Gastroesophageal sphincter (tissue), 4 donors: ENCODE measurements at places on chromosomes 6 and 20. TPM values are rescaled to one million over a fixed set of nuclear protein-coding genes. Genes with fewer than 3 reads are reported as not detected.

- no peak for ATAC-seq
Measured at GRCh38 chr6:82208913-82209312, 38.6 kb downstream of the IBTK start.

GRCh38 chr6:62324834-62325233 is 38.8 kb upstream of the KHDRBS2 start:
- no peak for ATAC-seq

DNA sequence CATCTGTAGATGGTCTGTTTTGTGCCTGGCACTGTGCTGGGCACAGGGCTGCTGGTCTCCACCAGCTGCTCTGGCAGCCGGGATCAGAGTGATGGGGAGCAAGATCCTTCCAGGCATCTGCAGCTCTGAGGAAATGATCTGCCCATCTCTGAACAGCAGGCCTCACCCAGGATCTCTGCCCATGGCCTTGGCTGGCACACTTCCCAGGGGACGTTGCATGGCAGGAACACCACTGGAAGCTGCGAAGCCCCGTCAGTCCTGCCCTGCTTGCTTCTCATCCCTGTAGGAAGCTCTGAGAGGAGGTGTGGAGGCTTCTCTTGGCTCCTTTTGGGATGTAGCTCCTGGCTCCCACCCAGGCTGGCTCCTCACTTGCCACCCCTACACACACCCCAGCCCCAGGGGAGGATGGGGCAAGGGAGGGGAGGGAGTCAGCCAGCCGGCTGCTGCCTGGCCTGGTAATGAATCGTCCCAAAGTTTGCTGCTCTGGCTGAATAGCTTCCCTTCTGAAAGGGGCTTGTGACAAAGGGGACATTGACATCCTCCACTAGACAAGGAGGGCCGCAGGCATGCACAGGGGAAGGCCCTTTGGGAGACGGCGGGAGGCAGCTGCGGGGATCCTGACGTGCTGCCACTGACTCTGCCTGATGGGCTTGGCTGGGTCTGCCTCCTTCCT is 108.9 kb downstream of the VEGFA start:
- ATAC-seq: peak; percentile 15

- ATAC-seq: no peak
Measured at GRCh38 chr6:117603821-117604220, 1.5 kb upstream of the GOPC start.

Gene ANKEF1
- 0.81 TPM for total RNA-seq

Gene FITM2
- total RNA-seq: 8.1 TPM
